NCI-H82 (cell line): ENCODE measurements at places on chromosomes 5 and 9.

- DNase-seq = no peak
Measured at GRCh38 chr5:72857396-72857795, 40.9 kb downstream of the TNPO1 start.

GRCh38 chr9:4803670-4804530, 11.2 kb downstream of the RCL1 start:
- DNase-seq = no peak

DNA sequence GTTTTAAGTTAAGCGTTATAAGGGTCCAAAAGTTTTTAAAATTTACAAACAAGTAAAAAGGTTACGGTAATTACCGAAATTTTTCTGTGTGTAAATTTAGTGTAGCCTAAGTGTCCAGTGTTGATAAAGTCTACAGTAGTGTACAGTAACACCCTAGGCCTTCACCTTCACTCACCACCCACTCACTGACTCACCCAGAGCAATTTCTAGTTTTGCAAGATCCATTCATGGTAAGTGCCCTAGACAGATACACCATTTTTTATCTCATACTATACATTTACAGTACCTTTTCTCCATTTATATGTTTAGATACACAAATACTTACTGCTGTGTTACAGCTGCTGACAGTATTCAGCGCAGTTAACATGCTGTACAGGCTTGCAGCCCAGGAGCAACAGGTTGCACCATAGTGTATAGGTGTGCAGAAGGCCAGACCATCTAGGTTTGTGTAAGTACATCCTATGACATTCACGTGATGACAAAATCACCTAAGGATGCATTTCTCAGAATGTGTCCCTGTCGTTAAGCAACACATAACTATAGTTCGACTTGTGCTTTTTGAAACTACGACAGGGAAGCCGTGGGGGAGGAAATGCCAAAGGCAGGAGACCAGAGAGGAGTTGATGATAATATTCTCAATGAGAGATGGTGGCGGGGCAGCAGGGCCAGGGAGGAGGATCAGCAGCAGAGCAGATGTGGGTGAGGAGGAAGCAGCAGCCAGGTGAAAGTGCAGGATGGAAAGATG, 48.6 kb downstream of the PSMB7 start:
- no peak for DNase-seq

- no peak for DNase-seq
Measured at GRCh38 chr5:50406877-50407276, 34.2 kb downstream of the EMB start.

GRCh38 chr5:81134566-81134965, 98.6 kb upstream of the CKMT2 start:
- no peak for DNase-seq
